ENCODE measurements at places on chromosomes 6 and 20.

DNA sequence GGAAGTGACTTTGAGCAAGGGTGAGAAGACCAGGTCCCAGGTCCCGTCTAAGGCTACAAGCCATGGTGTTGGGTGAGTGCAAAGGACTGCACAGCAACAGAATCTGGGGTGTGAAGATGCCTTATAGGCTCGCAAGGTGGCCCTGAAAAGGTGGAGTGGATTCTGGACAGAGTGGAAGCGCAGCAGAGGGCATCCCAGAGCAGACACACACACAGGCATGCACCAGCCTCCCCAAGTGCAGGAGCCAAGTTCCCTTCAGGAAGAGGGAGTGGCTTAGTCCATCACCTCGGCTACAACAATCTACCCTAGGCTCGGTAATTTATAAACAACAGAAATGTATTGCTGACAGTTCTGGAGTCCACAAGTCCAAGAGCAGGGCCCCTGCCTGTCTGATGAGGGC is 180.1 kb upstream of the PDE10A start:
- no peak for ATAC-seq

DNA sequence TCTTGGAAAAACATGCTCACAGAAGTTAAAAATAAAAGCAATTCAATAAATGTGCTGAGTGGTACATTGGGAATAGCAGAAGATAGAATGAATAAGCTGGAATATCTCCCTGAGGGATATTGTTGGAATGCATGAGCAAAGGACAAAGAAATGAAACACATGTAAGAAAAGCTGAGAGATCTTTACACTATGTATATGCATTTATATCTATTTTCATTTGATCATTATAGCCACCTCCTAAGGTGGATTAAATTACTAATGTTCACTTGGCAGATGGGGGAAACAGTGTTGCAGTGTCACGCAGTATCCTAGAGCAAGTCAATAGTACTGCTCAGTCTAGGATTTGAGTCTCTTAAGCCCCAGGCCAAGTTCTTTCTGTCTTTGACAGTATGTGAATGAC is 542.0 kb upstream of the MARCKS start:
- ATAC-seq = no peak

DNA sequence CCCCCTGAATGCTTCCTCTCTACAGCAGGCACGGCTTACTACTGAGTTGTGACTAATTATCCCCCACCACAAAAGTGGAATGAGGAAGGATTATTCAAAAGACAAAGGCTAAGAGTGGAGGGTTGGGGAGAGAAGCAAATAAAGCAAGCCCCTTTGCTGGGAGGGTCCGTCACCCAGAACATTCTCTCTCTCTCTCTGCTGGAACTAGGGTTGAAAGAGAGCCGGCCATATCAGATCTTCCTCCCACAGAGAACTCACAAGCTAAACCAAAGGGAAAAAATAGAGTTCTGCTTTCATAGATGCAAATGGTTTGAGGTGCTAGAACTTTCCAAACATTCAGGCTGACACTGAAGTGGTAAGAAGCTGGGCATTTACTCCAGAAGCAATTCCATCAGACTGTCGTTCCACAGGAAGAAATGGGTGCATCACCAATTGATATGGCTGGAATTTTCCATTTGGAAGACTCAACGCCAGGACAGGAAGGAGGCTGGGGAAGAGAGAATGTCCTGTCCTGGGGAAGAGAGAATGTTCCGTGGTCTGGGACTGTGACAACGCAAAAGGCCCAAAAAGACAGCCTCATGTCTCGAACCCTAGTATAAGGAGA is 7.9 kb downstream of the ZMYND8 start:
- no peak for ATAC-seq

GRCh38 chr20:59005523-59006166 is 1.4 kb downstream of the CTSZ start:
- ATAC-seq = no peak

GRCh38 chr6:100662264-100662663 is 197.5 kb upstream of the SIM1 start:
- no peak for ATAC-seq

- no peak for ATAC-seq
These were observed 3.1 kb downstream of the STK38 start for GRCh38 chr6:36544228-36544627.

- peak; percentile 55 for ATAC-seq
These were observed 33.7 kb downstream of the SRSF3 start for GRCh38 chr6:36627801-36628246.

DNA sequence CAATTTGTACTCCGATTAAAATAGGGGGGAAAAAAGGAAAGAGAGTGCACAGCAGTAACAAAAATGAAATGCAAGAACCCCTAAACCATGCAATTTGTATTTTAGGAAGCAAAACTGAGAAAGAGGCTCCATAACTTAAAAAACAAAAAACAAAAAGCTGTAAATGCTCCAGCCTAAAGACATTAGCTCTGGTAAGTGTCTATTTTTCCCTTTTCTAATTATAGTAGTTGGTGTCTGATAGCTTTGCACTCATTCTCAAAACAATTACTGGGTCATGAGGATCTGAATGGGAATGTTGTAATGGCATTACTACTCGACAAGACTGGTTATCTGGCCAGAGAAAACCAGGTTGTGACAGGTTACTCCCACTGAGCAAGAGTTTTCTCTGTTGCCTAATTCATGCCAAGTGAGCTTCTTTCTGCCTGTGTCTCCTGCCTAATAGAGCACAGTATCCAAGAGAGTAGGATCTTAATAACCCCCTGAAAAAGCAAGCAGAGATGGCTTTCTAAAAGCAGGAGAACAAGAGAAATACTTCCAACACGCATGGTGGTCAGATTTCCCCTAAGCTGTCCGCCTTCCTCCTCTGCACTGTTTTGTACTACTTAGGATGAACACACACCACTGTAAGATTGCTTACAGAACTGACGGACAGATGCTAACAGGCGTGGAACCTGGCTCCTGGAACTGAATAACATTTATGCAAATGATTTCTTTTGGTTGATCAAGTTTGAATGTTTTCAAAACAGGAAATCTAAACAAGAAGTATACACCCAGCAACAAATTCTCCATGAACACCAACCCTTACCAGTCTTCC is 86.4 kb downstream of the FKBP5 start:
- peak; percentile 31 for ATAC-seq

GRCh38 chr6:168078943-168079405 is at the start of gene FRMD1:
Gene FRMD1, minus strand, starts transcription at chr6:168079212. Its CDS starts 118 bp downstream, at chr6:168079094.
- no peak for ATAC-seq

GRCh38 chr20:49346682-49347081 is 68.8 kb upstream of the ZNFX1 start:
- ATAC-seq = no peak

DNA sequence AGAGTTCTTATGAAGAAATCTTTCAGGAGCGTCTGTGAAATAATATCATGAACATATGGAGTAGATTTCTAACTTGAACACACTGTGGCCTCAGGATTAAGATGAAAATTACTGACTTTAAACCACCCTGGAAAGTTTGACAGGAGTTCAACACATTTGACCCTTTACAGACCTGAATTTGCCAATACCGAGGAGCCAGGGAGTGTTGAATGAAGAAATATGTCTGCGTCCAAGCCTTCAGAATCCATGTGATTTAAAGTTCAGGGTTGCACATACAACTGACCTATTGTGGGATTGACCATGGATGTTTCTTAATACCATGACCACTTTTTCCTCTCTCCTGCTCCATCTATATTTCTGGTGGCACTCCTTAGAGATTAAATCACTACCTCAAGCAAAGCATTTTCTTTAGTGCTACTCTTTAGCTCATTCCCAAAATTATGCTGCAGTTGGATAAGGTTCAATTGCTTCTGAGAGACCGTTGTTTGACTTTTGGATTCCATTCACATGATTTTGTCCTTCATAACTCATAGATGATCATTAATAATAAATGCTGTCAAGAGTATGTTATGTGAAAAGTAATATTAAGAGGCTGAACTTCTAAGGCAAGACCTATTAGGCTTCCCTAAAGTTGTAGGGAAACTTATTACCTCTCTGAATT is 57.4 kb downstream of the PRL start:
- no peak for ATAC-seq

GRCh38 chr20:51562332-51563173 is 20.0 kb upstream of the NFATC2 start:
- ATAC-seq = peak; percentile 71

- no peak for ATAC-seq
These were observed 174.0 kb upstream of the AFDN start for GRCh38 chr6:167652701-167653095.

- ATAC-seq = peak; percentile 80
These were observed 7.4 kb upstream of the RBCK1 start for GRCh38 chr20:400454-401275.

GRCh38 chr6:28726569-28727309 is 197.0 kb downstream of the TRIM27 start:
- ATAC-seq = no peak

- ATAC-seq = no peak
These were observed 747.2 kb downstream of the KHDRBS2 start for GRCh38 chr6:61538801-61539200.

- no peak for ATAC-seq
These were observed 323.1 kb downstream of the CDH26 start for GRCh38 chr20:60281295-60281694.

- ATAC-seq = no peak
These were observed 2.4 kb downstream of the SPDEF start for GRCh38 chr6:34553750-34554149.

GRCh38 chr6:71599359-71599758 is 287.0 kb upstream of the RIMS1 start:
- no peak for ATAC-seq

DNA sequence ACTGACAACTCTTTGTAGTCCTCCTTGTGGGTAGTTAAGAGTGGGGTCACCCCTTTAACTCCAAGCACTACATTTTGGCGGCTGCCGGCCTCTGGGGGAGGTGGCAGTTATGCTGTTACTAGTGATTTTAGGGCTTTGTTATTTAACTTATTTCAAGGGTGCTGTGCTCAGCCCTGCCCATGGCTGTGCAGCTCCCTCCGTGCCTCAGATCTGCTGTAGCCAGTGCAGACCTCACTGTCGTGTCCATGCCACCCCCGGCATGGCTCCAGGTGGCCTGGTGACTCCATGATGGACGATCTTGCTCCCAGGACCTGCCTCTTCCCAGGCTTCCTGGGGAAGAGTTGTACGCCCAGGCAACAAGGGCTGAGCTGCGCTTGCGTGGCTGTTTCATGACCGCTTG is 15.4 kb downstream of the UQCC2 start:
- no peak for ATAC-seq

GRCh38 chr6:108565893-108566292 is 5.2 kb downstream of the FOXO3 start:
- 0 out of 3 replicates have a peak, but pooled peaks have one; percentile 2 for ATAC-seq

- no peak for ATAC-seq
These were observed 54.6 kb downstream of the AFDN start for GRCh38 chr6:167881327-167881726.

DNA sequence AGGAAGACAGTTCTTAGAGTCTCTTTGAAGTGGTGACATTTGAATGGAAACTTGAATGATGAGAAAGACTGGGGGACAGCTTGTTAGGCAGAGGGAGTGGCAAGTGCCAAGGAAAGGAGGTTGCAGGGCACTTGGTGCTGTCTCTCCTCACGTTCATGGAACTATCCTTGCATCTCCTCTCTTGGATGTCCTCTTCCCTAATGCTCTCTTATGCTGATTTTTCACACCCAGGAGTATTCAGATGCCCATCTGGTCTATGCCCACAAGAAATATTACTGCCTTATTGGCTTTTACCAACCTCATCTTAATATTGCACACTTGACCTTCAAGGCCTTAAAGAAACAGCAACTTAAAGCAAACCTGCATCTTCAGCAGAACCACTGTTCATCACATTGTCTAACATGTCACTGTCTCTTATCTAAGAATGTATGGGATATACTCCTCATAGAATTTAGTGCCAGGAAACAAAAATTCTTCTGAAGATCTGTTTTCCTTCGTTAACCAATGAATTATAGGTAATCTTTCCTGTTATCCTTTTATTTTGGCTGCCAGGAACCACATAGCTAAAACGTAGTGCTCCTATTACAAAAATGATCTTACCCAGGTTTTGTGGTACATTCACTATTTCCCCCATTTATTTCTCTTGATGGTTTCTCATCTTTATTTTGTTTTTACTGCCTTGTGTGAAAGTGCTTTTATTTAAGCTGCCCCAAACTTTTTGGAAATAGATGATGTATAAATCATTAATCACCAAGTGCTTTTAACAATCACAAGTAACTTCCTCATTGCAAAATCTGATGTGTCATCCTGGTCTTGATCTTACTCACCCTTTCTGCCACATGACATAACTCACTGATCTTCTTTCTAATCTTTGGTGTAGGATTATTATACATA is 12.8 kb downstream of the RGS17 start:
- ATAC-seq = peak; percentile 60

DNA sequence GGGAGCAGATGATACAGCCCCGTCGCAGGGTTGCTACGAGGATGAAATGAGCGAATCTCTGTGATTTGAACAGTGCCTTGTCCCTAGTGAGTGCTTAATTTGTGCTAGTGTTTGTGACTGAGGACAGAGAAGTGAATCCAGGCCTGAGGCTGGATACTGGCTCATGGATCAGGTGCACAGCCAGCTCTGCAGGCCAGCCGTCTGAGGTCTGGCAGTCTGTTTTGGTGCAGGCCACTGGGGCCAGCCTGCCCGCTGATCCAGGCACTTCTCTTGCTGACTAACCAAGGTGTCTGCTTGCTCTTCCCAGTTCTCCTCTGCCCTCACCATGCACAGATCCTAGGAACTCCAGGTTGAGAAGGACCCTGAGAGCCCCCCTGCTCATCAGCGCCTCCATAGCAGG is 181.0 kb downstream of the LRFN2 start:
- ATAC-seq = no peak

- no peak for ATAC-seq
These were observed 36.8 kb downstream of the ZMYND8 start for GRCh38 chr20:47319517-47320252.

- no peak for ATAC-seq
These were observed 298.8 kb downstream of the FOXA2 start for GRCh38 chr20:22285555-22285954.

GRCh38 chr20:10465135-10465534 is 30.0 kb downstream of the SLX4IP start:
- ATAC-seq = no peak

DNA sequence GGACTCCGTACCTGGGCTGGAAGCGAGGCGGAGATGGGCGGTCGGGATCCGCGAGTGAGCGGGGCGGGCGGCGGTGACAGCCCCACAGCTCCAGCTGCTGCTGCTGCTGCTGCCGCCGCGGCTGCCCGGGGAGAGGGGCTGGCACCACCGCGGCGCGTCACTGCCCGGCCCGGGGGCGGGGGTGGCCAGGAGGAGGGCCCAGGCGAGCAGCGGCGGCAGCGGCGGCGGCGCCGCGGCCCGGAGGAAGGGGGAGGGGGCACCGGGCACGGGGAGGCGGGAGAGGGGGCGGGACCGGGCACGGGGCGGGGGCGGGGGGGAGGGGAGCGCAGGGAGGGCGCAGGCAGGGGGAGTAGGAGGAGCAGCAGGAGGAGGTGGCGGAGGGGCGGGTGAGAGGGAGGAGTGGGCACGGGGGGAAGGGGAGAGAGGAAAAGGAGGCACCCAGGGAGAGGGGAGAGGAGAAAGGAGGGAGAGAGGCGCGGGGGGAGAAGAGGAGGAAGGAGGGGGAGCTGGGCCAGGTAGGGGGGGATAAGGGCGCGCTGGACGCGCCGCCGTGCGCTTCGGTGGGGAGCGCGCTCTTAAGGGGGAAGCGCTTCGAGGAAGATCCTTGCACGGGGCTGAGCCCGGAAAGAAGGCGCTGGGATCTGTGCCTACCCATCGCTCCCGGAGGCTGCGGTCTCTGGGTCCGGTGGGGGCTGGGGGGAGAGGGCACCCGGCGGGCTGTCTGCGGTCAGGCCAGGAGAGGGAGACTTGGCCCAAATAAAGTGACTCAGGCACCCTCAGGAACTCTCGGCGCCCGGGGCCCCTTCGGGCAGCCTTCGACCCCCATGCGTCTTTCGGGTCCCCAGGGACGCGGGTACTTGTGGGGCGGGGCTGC is 101.5 kb downstream of the NOL4L start:
- peak; percentile 60 for ATAC-seq
